ENCODE measurements at places on chromosomes 7 and 10. TPM values are rescaled to one million over a fixed set of nuclear protein-coding genes. Genes with fewer than 3 reads are reported as not detected.

IDI2 gene
- total RNA-seq = not detected

ARHGAP22 gene
- total RNA-seq = 23.2 TPM

FFAR4 gene
- 0.16 TPM for total RNA-seq

TRIM74 gene
- total RNA-seq = not detected

TRPV5 gene
- not detected for total RNA-seq

PTF1A gene
- not detected for total RNA-seq

TMEM184A gene
- total RNA-seq = not detected

- no peak for DNase-seq
Observed at GRCh38 chr7:138029941-138030340, 28.1 kb upstream of the CREB3L2 start.

DNA sequence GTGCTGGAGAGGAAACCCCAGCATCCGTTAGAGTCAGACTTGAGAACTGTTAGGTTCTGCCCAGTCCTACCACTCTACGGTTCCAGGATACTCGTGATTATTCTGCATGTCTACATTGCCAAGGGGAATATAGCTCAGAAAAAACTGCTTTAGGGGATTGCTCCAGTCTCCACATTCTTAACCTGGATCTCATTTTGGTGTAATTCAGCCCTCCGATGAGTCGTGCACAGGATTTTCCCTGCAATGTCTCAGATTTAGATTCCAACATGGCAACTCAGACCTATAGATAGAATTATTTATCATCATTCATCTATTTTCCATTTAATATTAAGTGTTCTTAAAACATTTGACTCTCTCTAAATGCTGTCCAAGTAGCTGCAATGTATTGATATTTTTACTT is 121.1 kb upstream of the ZEB1 start:
- peak; percentile 53 for DNase-seq

DNA sequence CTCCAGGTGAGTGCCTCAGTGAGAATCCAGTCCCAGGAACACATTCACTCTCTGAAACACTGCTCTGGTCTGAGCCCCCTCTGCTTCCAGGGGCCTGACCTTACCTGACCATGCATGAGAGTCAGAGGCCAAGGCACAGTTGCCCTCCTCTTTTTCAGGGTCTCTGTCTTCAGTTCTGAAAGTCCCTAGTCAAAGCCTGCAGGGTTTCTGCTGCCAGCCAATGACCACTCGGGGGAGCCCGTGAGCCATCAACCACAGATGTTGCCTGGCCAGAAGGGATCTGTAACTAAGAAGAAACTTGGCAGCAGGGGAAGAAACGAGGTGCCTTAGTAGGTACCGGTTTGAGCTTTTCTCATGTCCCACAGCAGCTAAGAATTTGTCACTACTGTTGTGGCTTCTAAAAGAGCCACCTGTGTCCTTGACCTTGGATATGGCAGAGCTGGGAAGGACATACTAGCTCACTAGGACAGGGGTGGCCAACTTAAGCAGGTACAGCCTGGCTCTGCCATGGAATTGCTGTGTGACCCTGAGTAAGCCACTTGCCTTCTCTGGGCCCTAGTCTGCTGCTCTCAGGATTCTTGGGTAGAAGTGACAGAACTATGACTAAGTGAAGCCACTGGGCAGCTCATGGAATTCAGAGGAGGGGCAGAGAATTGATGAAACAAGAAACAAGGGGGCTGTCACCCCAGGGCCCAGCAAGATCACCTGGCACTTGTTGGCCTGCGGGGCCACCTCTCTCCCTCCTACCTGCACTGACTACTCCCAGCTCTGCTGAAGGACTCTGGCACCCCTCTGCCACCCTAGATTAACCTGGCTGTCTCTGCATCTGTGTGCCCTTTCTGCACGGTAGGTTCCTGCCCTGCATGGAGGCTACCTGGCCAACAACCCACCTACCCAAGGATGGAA is 83.8 kb upstream of the GPR26 start:
- peak; percentile 64 for DNase-seq

DNA sequence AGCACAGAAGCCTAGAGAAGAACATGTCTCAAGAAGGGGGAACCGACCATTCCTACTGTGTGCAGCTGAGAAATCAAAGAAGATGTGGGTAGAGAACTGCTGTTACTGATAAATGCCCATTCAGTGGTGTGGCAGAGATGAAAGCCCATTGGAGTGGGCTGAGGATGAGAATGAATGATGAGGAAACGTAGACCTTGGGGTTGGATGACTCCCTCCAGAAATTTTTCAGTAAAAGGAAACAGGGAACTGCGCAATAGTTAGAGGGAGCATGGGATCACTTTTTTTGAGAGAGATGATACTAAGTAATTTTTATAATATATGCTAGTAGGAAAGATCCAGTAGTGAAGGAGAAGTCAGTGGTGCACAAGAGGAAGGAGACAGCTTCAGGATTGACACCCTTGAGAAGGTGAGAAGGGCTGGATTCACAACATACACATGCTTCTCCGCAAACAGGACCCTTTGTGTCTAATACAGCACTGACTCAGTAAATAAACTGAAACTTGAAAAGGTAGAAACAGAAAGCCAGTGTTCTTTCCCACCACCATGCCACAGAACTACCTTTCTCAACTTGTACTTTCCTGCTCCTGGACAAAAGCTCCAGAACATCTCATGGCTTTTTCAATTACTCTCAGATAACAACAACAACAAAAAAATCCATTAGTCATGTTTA is 104.7 kb upstream of the IL6 start:
- no peak for DNase-seq

- DNase-seq = no peak
Observed at GRCh38 chr10:48760983-48761382, 76.3 kb downstream of the WDFY4 start.

DNA sequence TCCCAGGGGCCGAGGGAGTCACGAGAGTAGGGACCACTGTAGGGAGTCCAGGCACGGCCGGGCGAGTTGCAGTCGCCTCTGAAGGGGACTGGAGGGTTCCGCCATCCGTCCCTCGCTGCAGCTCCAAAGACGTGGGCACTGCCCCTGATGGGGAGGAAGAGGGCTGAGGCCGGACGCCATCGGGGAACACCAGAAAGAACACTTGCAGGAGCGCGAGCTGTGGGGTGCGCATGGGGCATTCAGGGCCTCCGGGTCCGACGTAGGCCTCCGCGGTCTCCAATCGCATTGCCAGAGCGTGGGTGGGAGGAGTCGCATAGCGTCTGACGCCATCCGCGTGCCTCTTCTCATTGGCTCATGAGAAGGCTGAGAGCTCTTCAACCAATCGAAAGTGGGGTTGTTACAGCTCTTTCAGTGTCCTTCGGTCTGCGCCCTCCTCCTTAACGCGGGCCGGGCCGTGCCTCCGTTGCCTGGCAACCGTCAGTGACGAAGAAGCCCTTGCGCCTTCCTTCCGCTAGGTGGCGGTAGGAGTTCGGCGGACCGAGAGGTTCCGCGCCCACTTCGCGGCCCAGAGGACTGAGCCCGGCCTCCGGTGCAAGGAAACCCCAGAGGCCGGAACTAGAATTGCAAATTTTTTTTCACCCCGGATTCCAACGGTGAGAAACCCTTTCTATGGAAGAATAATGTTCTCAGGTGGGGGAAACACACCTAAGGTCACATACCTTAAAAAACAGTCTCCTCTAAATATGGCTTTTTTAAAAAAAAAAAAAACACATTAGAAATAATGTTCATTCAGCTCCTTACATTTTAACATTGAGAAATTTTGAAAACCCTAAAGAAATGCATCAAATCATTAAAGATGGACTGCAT is at the start of gene TCTN3:
Gene TCTN3, minus strand, starts transcription at position 260 of the 867 bp plus-strand sequence. Its CDS starts 28 bp downstream, at position 232.
- DNase-seq = peak; percentile 97

DNA sequence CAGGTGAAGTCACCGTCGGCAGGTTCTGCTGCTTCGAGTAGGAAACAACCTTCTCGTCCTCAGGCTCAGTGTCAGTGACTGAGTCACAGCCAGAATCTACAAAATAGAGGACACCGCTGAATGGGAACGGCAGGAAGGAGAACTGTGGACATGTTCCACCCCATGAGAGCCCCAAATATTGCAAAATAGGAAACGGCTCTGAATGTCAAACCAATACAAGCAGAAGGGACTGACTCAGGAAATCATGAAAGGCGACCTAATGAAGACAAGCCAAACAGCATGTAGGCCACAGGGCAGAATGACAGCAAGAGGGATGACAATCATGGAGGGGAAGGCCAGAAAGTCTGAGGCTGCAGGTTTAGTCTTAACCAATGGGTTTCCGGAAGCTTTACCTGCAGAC is 63.5 kb downstream of the PIK3AP1 start:
- no peak for DNase-seq

GRCh38 chr7:22582863-22583622 is 83.1 kb upstream of the STEAP1B start:
- DNase-seq = peak; percentile 84
